ENCODE measurements at places on chromosomes 5 and 9. TPM values are rescaled to one million over a fixed set of nuclear protein-coding genes. Genes with fewer than 3 reads are reported as not detected.

DNA sequence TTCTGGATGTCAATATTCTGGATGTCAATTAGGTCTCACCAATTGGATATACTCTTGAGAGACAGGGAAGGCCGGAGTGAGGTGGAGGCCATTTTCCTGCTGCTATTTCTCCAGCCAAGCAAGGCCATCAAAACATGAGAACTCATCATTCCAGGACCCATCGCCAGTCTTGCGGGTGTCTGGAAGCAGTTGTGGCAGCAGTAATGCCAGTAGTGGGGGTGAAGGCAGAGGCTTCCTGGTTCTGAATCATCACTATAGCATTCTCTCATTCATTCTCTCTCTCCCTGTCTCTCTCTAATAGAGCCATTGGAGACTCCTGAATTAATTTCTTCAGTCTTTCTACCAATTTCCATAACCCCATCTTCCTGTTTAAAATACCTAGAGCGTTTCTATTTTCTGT lies 71.8 kb downstream of the EGFLAM start:
- H3K4me3 ChIP-seq: no peak overlapping the region
- H3K27me3 ChIP-seq: no peaks in the 10 kb centered on the region
- no peak overlapping the region for H3K27ac ChIP-seq
- DNase-seq: no peak
- no peaks in the 10 kb centered on the region for H3K4me1 ChIP-seq

GRCh38 chr9:16950051-16950450 lies 79.6 kb upstream of the BNC2 start:
- no peaks in the 10 kb centered on the region for H3K36me3 ChIP-seq
- H3K27me3 ChIP-seq: no peaks in the 10 kb centered on the region
- no peak overlapping the region for H3K27ac ChIP-seq
- no peak overlapping the region for H3K4me3 ChIP-seq
- H3K4me1 ChIP-seq: no peaks in the 10 kb centered on the region
- DNase-seq: no peak

- H3K27ac ChIP-seq: no peak overlapping the region
- H3K36me3 ChIP-seq: no peaks in the 10 kb centered on the region
- no peak for DNase-seq
- peaks cover 4% of the 10 kb centered on the region for H3K4me1 ChIP-seq
- H3K27me3 ChIP-seq: no peaks in the 10 kb centered on the region
Observed at GRCh38 chr9:75873712-75874111, 16.8 kb upstream of the PCSK5 start.

- H3K4me1 ChIP-seq: no peaks in the 10 kb centered on the region
- no peaks in the 10 kb centered on the region for H3K27me3 ChIP-seq
- no peak for DNase-seq
- H3K4me3 ChIP-seq: no peak overlapping the region
Observed at GRCh38 chr5:61477788-61478187, 145.7 kb downstream of the ZSWIM6 start.

TIGD6 gene
- total RNA-seq: 4.0 TPM

DNA sequence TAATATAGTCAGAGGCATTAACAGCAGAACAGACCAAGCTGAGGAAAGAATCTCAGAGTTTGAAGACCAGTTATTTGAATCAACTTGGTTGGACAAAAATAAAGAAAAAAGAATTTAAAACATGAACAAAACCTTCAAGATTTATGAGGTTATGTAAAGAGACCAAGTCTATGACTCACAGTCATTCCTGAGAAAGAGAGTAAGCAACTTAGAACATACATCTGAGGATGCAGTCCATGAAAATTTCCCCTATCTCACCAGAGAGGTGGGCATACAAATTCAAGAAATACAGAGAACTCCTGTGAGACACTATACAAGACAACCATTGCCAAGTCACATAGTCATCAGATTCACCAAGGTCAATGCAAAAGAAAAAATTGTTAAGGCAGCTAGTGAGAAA lies 17.4 kb upstream of the C9orf72 start:
- DNase-seq: no peak
- H3K27ac ChIP-seq: no peak overlapping the region
- no peak overlapping the region for H3K4me3 ChIP-seq
- H3K27me3 ChIP-seq: no peaks in the 10 kb centered on the region

DNA sequence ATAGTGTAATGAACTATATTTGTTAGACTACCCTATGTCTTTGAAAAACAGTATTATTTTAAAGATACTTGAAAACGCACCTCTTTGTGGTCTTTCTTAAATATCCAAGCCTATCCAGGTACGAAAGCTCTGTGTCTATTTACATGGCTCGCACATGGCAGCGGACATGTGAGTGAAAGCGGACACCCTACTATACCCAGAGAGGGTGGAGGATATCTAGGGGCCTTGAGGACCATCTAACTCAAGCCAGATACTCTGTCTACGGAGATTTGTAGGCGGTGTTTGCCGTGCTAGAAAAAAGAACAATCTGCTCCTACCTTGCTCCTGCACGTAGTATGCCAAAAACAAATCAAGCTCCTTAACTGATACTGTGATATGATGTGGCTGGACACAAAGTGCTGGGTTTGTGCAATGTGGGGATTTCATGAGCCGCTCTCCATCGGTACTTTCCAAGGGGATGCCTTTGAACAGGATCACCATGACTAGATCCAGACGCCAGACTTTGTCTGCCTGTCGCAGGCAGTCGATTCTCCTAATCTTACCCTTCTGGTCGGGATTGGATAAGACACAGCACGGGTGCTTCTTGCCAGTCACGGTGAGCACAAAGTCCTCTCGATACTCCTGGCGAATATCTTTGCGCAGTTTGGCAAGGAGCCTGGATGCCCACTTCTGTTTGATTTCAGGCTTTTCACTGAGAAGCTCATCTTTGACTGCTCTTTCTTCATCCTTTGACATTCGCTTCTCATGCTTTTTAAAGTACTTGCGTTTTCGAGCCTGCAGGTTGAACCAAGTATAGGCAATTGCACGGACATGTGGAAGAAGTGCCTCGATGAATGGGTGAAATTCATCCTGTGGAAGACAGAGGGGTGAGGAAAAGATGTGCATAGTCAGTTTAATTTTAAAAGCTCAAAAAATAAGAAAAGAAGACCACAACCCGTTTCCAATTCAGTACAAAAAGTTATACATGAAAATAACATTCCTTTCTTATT lies 7.0 kb downstream of the NFIB start:
- peaks cover 15% of the 10 kb centered on the region for H3K4me1 ChIP-seq
- peaks cover 10% of the 10 kb centered on the region for H3K36me3 ChIP-seq
- DNase-seq: no peak
- no peaks in the 10 kb centered on the region for H3K27me3 ChIP-seq
- H3K27ac ChIP-seq: no peak overlapping the region

- DNase-seq: no peak
- H3K27me3 ChIP-seq: no peaks in the 10 kb centered on the region
- H3K27ac ChIP-seq: no peak overlapping the region
Observed at GRCh38 chr5:89313804-89314588, 431.0 kb upstream of the MEF2C start.

DNA sequence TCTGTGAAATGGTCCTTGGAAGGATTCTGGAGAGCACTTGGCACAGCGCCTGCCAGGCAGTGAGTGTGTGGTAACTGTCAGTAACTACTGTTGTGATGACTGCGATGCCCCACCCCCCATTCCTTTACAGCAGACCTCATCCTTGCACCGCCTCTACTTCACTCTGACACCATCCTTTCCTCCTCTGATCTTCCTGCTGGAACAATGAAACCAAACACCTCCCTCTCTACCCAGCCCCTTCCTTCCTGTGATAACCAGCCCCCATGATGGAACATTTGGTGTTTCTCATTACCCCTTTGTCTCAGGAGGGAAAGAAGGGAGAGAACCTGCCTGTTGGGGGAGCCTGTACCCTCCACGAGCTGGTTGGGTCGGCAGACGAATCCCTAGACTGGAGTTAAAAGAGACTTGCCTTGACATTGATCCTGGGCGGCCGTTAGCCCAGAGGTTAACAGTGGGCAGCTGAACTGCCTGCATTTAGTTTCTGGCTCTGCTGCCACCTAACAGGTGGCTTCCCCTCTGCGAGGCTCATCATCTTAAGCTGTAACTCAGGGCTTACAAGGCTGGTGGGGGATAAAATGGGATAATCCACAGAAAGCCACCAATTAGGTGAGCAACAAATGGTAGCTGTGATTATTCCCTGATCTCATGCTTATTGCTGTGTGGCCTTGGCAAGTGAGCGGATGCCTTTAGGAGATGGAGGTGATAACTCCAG lies 34.2 kb upstream of the GRPEL2 start:
- H3K4me3 ChIP-seq: no peak overlapping the region
- H3K27ac ChIP-seq: no peak overlapping the region
- peaks cover 5% of the 10 kb centered on the region for H3K4me1 ChIP-seq
- H3K27me3 ChIP-seq: no peaks in the 10 kb centered on the region
- no peak for DNase-seq
- H3K36me3 ChIP-seq: no peaks in the 10 kb centered on the region

DNA sequence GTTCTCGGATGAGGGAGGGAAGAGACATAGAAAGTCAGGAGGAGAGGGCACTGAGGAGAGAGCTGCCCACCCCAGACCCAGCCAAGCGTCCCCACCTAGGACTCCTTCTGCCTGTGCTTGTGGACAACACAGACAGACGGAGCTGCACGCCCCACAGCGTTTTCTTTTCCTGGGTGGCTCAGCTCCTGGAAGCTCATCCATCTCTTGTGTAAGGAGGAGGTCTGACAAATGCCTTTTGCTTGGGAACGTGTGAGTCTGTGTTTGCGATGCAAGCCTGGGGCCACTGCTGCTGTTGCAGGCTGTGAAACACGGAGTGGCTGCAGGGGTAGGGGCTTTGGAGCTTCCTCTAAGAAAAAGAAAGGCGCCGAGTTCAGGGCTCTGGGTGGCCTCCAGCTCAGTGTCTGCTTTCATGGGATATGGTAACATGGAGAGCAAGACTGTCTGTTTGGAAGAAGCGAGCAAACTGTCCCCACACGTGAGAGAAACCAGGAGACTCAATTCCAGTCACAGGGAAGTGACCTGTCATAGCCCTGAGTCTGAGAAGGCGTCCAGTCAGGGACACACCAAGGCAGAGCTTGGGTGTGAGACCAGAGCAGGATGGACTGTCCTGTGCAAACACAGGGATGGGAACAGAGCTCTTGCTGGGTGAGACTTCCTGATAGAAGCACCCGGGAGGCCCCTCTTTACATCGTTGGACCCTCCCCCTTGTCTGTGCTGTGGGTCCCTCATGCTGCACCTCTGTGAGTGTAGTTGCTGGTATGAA lies 42.7 kb downstream of the GADD45G start:
- no peak for DNase-seq
- no peak overlapping the region for H3K4me3 ChIP-seq
- H3K27me3 ChIP-seq: no peaks in the 10 kb centered on the region
- H3K27ac ChIP-seq: no peak overlapping the region

- no peak overlapping the region for H3K4me3 ChIP-seq
- no peak for DNase-seq
- no peaks in the 10 kb centered on the region for H3K27me3 ChIP-seq
- H3K4me1 ChIP-seq: peaks cover 18% of the 10 kb centered on the region
- no peaks in the 10 kb centered on the region for H3K36me3 ChIP-seq
Observed at GRCh38 chr9:129172816-129173215, 5.2 kb downstream of the IER5L start.

GRCh38 chr9:120715389-120715924 lies 1.2 kb upstream of the MEGF9 start:
- DNase-seq: no peak
- peak overlapping the region; percentile 83 for H3K27ac ChIP-seq
- peaks cover 27% of the 10 kb centered on the region for H3K4me1 ChIP-seq

DNA sequence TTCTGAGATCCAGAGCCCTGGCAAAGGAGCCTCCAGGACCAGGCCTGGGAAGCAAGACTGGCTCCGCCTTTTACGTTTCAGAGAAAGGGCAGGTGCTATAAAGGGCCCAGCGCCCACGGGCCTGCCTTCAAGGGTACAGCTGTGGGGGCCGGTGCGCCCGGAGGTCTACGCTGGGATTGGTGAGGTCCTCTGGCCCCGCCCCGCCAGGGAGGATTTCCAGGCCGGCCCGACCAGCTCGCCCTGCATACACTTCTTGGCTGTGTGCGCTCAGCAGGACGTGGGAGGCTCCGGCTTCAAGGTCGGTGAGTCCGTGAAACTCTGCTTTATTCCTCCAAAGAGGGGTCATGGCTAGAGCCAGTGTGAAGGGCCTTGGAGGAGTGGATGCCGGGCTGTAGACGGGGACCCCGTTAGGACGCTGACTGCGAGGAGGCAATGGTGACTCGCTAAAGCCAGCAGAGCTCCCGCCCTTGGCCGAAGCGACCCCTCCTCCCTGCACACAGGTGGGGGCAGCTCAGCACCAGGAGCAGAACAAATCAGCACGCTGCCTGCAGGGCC lies at the start of gene CKMT2:
Gene CKMT2 (plus strand): TSS at position 243 of the 555 bp plus-strand sequence. CDS start 17,811 bp downstream, outside the sequence.
- peak; percentile 89 for DNase-seq
- H3K27me3 ChIP-seq: no peaks in the 10 kb centered on the region
- no peaks in the 10 kb centered on the region for H3K36me3 ChIP-seq

PITX1 gene
- not detected for total RNA-seq

DNA sequence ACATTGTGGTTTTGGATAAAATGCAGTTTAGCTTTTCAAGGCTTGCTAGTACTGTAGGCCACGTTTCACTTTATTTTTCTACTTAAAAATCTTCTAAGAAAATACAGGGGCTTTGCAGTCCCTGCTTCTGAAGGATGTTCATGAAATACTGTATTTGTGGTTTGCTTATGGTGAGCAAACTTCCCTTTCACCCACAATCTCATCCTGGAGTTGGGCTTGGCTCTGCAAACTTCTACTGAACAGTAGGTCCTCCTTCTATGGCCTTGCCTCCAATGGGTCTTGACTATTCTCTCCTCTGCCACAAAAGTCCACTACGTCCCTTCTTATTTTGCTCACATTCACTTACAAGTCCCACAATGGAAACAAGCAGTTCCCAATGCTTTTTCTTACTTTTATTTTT lies 502.7 kb upstream of the KLF4 start:
- DNase-seq: no peak
- H3K4me1 ChIP-seq: no peaks in the 10 kb centered on the region
- no peaks in the 10 kb centered on the region for H3K36me3 ChIP-seq
- no peaks in the 10 kb centered on the region for H3K27me3 ChIP-seq
- H3K4me3 ChIP-seq: no peak overlapping the region

GRCh38 chr5:961002-961710 lies 47.4 kb upstream of the NKD2 start:
- no peak overlapping the region for H3K4me3 ChIP-seq
- no peaks in the 10 kb centered on the region for H3K36me3 ChIP-seq
- peak overlapping the region; percentile 6 for H3K27ac ChIP-seq
- DNase-seq: peak; percentile 58
- peaks cover under 1% of the 10 kb centered on the region for H3K27me3 ChIP-seq

GRCh38 chr5:151825445-151825844 lies 53.7 kb downstream of the G3BP1 start:
- H3K27ac ChIP-seq: no peak overlapping the region
- no peak overlapping the region for H3K4me3 ChIP-seq
- no peaks in the 10 kb centered on the region for H3K4me1 ChIP-seq
- H3K27me3 ChIP-seq: no peaks in the 10 kb centered on the region
- no peak for DNase-seq
- no peaks in the 10 kb centered on the region for H3K36me3 ChIP-seq

TXNDC8 gene
- not detected for total RNA-seq

SHC3 gene
- total RNA-seq: 12.9 TPM

ENTREP1 gene
- 34.9 TPM for total RNA-seq

CCDC171 gene
- total RNA-seq: 3.0 TPM

FAM174A gene
- 21.7 TPM for total RNA-seq

Data from upper lobe of right lung (tissue), 1 donor.